ENCODE measurements at places on chromosomes 7 and 10.

- no peak for DNase-seq
Measured at GRCh38 chr7:46168671-46169383, 247.8 kb upstream of the IGFBP3 start.

- DNase-seq, result no peak
Measured at GRCh38 chr7:23285657-23286646, 13.2 kb upstream of the MALSU1 start.

DNA sequence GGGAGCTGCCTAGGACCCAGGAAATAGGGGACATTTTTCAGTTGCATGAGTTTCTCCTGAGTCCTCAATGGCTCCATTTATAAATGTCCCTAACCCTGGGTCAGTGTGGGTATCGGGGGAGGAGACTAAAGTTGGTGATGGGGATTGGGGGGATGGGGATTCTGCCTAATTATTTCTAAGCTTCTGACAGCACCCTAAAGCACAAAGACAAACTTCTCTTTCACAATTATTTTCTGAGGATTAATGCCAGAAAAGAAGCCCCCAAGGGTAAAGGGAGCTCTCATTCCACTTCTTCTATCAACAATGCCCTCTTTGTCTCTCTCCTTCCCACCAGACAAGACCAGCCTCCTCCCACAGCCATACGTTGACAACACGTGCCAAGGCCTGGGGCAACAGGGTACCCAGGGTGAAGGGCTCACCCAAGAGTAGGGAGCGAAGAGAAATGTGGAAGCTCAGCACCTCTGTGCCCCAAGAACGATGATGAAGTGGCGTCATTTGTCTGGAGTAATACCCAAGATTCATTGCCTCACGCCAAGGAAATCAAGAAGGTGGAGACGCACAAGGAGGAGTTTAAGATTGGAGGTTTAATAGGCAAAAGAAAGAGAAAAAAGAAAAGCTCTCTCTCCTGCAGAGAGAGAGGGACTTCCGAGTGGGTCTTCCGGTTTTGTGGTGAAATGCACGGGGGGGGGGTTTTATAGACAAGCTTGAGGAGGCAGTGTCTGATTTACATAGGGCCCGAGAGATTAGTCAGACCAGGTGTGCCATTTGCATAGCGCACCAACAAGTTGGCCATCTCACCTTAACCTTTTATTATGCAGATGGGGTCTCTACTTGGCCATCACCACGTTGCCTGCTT is 14.4 kb upstream of the GJC3 start:
- peak; percentile 99 for DNase-seq

GRCh38 chr7:94698275-94698674 is 42.3 kb upstream of the SGCE start:
- peak; percentile 78 for DNase-seq

DNA sequence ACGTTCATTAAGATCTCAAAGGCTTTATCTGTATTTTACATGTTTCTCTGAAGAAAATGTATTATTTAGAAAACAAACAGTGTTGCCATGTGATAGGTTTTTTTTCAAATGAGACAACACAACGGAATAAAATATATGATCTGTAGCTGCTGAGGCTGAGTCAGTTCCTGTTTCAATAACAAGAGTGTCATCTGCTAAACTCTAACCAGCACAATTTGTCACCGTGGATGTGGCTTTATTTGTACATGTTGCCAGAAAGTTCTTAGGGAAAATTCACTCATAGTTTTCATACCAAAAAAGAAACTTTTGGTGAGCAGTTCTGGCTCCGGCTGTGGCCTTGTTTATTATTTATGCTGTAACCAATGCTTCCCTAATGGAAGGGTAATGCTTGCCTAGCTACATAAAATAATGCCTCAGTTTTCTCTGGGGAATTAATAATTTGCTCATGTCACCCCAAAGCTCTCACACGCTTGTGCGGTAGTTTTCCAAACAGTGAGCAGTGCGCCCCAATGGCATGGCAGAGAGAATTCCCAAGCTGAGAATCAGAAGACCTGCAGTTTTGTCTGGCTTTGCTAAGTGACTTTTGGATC is 20.3 kb upstream of the KLF6 start:
- DNase-seq, result peak; percentile 95

DNA sequence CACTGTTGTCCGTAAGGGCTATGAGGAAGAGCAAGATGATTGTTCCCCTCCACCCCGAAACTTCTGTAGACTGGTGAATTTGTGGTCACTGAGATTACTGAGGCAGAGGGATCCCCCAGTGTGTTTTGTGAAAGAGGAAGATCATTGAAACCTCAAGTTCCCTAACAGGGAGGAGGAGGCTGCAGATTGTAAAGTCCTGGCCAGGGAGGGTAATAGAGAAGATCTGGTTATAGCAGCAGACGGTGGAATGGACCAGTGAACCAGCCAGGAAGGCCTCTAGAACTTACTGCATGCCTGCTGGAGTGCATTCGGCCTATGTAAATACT is 31.1 kb downstream of the LMTK2 start:
- DNase-seq, result no peak

Measured in foreskin melanocyte (primary cell).